ENCODE measurements at places on chromosomes 6 and 20.

GRCh38 chr6:108734271-108734922, 113.8 kb upstream of the ARMC2 start:
- no peak for DNase-seq

- DNase-seq, result peak; percentile 12
Measured at GRCh38 chr6:28606424-28607391, 81.0 kb downstream of the GPX5 start.

DNA sequence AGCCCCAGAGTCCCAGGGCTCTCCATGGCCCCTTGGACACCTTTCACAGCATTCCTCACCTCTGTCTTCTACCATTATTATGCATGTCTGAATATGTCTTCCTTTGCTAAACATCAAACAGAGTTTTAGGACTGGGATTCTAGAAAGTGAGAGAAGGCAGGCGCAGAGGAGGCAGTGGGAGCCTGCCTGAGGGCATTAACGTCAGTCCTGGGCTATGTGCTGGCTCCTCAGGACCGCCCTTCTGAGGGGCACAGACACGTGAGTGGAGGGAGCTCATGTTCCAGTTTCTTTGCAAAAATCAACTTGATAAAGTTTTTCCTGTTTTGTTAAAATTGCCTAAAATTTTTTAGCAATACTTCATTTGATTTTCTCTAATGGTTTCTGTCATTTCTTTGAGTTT, 38.0 kb downstream of the C6orf15 start:
- no peak for DNase-seq

DNA sequence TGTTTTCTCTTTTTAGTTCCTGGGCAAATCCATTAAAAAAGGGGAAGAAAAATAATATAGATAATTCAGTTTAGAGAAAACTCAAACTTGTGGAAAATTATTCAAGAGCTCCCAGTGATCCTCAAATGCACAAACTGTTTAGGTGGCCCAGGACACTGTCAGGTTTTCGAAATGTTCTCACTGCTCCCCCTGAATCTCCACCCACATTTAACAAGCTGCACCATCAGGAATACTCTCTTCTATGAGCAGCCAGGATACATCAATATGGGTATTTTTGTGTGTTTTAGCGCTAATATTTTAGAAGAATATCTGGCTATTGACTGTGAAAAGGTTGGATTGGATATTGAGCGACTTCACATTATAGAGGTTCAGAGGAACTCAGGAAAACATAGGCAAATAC, 43.9 kb downstream of the OR2B2 start:
- DNase-seq, result no peak

DNA sequence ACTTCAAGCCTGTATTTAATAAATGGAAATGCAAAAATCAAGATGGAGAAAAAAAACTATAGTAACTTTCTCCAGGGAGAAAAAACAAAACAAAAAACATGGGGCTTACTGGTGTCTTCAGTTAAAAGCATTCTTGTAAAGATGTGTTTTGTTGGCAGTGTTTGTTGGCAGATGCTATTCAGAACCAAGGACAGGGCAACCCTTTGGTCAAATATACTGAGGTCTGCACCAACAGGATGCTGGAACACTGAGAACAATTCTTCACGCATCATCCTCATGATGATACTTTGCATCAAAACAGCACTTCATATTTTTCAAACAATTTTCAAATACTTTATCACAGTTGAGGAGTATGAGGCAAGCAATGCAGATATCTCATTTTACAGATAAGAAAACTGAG, 63.7 kb upstream of the CBLN4 start:
- DNase-seq, result no peak

DNA sequence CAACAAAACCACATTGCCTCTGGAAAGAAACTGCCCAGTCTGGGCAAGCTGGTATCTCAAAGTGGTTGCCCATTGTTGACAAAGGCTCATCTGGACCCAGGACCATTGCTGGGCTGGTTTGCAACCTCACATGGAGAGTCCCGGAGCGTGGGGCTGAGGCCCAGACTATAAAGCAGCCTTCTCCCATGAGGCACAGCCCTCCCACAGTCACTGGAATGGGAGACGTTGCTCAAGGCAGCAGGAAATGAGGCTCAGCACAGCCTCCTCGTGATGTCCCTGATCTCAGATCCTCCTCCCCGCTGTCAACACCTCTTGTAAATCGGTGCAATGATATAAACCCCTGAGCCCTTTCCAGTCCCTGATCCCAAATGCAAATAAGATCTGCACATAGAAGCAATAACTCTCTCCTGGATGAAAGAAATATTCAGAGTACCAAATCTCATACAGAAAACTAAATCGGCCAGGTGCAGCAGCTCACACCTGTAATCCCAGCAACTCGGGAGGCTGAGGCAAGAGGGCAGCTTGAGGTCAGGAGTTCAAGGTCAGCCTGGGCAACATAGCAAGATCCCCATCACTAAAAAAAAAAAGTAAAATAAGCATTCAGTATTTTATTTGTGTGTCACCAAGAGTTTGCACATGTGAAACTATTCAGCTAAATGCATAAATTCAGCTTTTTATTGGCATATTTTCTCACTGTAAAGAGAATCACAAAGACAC, 103.0 kb upstream of the RREB1 start:
- DNase-seq, result no peak

GRCh38 chr20:53929399-53929798, 141.0 kb downstream of the BCAS1 start:
- no peak for DNase-seq

- DNase-seq, result no peak
Measured at GRCh38 chr6:125869427-125869826, 78.7 kb downstream of the NCOA7 start.

- no peak for DNase-seq
Measured at GRCh38 chr6:72642435-72642834, 20.6 kb downstream of the KCNQ5 start.

DNA sequence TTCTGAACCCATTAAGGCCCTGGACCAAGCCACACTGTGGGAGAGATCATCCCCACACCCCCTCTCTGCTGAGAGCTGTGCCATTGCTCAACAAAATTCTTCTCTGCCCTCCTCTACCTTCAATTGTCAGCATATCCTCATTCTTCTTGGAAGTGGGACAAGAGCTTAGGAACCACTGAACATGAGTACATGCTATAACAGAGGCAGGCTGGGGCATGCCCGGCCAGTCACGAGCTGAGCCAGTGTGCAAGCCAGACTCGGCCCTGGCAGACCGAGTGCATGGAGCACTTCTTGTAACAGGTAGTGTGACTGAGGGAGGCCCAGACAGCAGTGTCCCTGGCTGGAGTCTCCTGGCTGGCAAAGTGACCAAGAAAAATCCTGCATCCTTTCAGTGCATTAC, 149.2 kb downstream of the MOXD1 start:
- DNase-seq, result no peak

- DNase-seq, result no peak
Measured at GRCh38 chr20:15637950-15638754, 935.1 kb downstream of the KIF16B start.

DNA sequence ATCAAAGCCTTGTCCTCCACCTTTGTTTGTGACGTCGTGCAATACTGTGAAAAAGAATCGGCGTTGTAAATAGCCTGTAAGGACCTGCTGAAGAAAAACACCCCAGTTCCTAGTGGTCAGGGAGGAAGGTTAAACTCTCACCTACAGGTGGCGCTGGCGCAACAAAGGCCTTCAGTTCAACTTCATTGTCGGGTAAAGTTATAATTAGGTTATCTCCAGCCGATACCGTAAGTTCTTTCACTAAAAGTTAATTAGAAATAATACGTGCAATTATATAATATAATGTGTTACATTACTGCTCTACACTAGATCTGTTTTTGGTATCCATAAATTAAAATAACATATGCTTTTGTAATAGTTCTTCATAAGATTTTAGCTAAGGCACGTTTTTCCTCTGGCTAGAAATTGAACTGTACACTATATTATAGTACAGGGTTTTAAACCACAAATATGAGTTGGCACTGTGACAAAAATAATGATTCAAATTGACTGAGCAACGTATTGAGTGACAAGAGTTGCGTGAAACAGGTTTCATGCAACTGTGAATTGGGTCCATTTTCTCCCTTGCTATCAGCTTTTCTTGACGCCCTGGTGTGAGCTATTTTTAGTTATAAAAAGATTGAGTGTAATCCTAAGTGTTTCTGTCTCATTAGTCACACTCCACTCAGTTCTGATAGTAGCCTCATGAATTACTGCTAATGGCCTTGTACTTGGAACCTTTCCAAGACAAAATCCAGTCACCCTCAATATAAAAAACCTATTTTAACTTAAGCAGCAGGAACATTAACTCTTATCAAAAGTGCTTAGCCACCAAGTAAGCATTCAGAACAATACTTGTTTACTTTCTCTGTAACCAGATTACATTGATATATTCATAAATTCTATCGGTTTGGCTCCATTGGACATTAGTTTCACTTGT, 62.3 kb downstream of the KIAA0319 start:
- peak; percentile 41 for DNase-seq

DNA sequence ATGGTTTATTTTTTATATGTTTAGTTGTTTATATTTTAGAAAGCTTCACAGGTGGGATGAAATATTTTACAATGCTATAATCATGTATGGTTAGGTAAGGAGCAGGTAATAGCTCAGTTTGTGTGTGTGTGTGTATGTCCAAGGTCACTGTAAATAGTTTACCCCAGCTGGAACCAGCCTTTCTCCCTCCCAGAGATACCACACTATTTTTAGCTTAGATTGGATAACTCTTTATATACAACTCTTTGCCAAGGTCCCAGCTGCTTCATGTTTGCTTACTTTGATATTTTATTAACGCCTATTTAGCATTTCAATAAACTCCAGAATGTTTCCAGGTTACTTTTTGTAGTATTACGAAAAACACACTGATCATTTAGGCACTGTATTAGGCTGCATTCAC, 1.8 kb upstream of the PEX7 start:
- DNase-seq, result no peak

- no peak for DNase-seq
Measured at GRCh38 chr6:68240726-68241125, 394.4 kb upstream of the ADGRB3 start.

GRCh38 chr6:26387565-26387964, 4.7 kb downstream of the BTN2A2 start:
- no peak for DNase-seq

- DNase-seq, result no peak
Measured at GRCh38 chr6:32664354-32664753, 2.1 kb downstream of the HLA-DQB1 start.

DNA sequence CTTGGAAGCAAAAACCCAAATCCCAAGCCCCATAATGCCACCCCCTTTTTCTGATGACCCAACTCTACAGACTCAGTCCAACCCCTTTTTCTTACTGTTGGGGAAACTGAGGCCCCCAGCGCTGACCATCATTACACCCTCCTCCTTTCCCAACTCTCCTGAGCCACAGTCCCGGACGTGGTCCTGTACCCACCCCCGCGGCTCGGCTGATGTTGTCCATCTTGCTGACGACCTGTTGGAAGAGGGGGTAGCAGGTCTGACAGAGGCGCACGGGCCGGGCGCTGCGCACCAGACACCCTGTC, 533 bp downstream of the OSTM1 start:
- no peak for DNase-seq

- no peak for DNase-seq
Measured at GRCh38 chr6:46367354-46368168, 123.7 kb downstream of the RCAN2 start.

DNA sequence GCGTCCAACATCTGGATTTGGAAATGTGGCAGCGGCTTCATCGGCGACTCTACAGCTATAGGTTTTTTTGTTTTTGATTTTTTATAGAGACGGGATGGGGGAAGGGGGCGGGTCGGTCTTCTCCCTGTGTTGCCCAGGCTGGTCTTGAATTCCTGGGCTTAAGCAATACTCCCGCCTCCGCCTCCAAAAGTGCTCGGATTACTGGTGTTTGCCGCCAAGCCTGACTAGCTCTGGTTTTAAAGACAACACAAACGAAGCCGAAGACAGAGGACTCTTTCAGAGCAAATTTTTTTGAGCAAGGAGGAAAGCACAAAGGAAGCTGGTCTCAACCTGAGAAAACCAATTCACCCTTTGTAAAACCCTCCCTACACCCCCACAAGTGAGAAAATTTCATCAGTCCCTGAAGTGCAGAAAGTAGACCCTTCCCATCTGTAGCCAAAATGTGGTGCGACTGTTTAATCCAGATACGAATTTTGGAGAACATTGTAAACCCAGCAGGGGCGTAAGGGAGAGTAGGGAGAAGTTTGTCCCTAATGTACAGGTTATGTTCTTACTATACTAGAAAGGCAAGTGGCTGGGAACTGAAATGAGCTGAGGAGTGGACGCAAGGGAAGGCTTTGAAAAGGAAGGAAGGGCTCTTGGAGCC, 185.9 kb downstream of the TRIM27 start:
- no peak for DNase-seq

DNA sequence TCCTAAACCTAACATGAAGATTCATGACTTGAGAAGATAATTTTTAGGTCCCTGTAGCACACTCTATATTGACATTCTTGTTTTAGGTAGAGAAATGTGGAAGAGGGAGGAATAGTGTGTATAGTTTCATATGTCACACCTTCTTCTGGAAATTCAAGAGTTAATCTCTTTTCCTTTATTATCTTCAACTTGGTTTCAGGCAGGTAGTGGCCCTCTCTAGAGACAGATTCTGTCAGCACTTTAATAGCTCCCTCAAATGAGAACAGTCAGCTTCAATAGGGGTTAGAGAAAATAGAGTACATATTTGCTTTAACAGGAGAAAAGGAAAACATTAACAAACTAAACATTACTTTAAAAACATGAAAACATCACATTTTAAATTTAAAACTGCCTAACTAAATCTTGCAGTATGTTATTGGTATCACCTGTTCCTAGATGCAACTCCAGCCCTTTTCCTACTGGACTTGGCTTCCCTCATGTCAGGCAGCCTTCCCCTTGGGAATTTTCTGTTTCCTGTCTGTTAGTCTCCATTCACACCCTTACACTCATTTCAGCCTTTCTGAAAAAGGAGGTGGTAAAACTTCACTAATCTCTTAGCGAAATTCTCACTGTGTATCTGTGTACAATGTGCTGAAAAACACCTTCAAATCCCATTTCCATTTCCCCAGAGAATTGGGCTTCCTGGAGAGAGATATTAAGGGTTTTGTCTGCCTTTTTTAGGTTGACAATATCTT, 192.3 kb upstream of the RNF217 start:
- no peak for DNase-seq

DNA sequence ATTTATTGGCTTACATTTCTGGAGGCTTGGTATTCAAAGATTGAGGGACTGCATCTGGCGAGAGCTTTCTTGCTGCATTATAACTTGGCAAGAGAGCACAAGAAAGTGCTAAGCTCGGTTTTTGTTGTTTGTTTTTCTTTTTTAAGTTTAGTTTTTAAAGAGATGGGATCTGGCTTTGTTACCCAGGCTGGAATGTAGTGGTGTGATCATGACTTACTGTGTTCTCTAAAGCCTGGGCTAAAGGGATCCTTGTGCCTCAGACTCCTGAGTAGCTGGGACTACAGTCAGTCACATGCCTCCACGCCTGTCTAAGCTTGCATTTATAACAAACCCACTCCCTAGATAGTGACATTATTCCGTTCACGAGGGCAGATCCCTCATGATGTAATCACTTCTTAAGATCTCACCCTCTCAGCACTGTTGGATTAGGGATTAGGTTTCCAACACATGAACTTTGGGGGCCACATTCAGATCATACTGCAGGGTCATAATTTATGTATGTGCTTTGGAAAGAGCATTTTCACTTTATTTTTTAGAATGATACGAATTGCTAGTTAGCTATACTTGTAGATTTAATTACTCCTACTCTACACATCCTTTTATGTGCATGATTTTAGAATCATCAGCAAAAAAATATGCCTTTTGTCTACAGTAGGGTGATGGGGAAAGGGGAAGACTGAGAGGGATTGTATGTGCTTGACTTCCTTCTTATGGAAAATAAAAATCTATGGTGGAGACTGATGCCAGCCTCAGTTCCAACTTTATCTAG, 167.8 kb downstream of the JARID2 start:
- DNase-seq, result no peak

- no peak for DNase-seq
Measured at GRCh38 chr20:61499859-61500554, 247.9 kb downstream of the CDH4 start.

- DNase-seq, result no peak
Measured at GRCh38 chr6:157089258-157089657, 234.1 kb downstream of the TMEM242 start.

Measured in central memory CD4-positive, alpha-beta T cell (primary cell).